Mesendoderm (in vitro differentiated cells): ENCODE measurements at places on chromosomes 12 and 14.
A peak's percentile ranks its signal among the peaks of the same experiment; 100 is the strongest.

GRCh38 chr12:105401198-105401597 lies 70.7 kb downstream of the C12orf75 start:
- no peak for DNase-seq

DNA sequence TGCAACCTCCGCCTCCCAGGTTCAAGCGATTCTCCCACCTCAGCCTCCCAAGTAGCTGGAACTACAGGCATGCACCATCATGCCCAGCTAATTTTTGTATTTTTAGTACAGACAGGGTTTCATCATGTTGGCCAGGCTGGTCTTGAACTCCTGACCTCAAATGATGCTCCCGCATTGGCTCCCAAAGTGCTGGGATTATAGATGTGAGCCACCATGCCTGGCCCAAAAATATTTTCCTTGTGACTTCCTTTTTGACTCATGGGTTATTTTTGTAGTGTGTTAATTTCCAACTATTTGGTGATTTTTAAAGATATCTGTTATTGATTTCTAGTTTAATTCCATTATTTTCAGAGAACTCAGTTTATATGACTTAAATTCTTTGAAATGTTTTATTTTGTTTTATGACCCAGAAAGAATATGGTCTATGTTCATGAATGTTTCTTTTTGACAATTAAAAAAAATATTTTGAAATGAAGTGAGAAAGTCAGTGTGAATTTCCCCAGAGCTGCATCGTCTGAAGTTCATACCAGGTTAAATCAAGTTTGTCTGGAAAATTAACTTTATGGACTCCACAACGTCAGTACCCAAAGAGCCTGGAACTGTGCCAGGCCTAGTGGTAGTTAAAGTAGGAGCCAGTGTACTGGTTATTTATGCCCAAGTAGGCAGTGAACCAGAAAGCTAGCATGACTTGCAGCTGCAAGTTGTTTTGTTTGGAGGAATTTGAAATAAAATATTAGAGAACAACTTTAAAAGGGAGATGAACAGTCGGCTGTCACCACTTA lies 2.8 kb upstream of the CDKL1 start:
- DNase-seq, result no peak

GRCh38 chr14:36817071-36817930 lies 155.6 kb downstream of the PAX9 start:
- DNase-seq, result no peak

GRCh38 chr12:130667421-130667960 lies 48.6 kb downstream of the RIMBP2 start:
- no peak for DNase-seq

- DNase-seq, result no peak
These were observed 111.3 kb upstream of the SLC16A7 start for GRCh38 chr12:59484575-59484974.

DNA sequence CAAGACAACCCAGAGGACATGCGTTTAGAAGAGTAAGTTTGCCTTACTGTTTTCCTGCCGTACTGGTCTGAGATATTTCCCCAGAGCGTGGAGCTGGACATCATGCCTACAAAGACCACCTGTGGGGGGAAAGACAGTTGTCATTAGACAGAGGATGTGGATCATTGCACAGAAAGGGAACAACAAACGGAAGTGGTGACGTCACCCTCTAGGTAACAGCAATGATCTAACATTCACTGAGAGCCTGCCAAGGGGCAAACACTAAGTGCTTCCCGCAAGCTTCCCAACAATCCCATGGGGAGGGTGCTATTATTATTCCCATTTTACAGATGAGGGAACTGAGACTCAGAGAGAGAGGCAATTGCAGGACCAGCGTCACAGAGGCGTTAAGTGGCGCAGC lies 48.5 kb downstream of the SVOP start:
- no peak for DNase-seq

DNA sequence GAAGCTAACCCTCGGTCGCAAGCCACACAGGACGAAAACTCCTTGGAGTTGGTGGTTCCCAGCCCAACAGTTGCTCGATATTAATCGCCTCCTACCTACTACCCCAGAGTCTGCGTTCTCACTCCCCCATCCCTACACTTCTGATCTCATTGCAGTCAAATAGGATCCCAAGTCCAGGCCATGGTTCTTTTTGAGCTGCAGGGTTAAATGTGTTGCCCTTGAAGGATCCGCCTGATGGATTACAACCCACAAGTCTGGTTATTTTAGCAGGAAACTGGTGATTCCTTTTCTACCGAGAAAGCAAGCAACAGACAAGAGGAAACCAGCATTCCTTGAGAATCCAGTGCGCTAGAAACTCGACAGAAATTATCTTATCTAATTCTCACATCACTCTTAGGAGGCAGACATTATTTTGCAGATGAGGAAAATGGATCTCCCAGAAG lies 785 bp upstream of the NIN start:
- peak; percentile 42 for DNase-seq

GRCh38 chr12:120698665-120699064 lies 11.6 kb upstream of the UNC119B start:
- DNase-seq, result no peak

DNA sequence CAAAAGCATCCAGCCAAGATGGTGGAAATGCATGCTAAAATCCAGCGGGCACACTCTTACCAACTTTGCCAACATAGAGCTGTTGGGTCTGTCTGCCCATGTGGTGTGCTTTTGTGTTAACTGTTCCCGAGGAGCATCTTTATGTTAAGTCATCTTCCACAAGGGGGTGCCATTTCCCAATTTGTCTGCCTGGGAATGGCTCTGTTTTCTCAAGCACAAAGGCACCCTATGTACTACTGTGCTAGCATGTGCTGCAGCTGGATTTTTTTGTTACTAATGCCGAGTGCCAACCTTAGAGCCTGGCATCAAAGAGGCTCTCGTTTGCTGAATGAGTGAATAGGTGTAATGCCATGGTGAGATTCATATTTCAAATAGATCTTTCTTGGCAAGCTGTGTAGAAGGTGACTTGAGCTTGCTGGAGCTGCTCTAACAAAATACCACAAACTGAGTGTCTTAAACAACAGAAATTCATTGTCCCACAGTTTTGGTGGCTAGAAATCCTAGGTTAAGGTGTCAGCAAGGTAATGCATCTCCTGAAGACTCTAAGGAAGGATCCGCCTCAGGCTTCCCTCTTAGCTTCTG lies 74.3 kb downstream of the TRHDE start:
- DNase-seq, result peak; percentile 90
